ENCODE measurements at places on chromosomes 1 and 21.

DNA sequence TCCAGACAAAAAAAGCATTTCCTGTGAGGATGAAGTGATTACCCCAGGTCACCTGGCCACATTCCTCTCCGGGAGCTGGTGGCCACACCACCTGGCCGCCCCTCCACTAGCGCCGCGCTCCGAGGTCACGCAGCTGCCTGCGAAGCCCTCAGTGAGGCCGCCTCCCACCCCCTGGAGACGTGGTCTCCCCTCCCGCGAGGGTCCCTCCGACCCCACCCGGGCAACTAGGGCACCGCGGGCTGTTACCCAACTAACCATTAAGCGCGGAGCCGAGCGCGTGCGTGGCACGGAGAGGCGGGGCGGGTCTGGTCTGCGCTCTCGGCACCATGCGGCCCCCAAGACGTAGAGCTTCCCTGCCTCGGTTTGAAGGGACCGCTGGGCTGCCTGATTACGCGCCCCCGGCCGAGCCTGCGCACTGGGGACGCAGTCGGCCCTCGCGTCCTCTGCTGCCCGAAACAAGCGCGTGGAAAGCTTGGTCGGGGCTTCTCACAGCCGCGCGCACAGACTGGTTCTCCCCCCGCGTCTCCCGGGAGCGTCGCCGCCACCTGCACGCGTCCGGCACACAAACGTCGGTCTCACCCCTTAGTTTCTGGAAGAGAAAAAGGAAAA lies 106.5 kb downstream of the SLC16A1 start:
- no peak for DNase-seq

DNA sequence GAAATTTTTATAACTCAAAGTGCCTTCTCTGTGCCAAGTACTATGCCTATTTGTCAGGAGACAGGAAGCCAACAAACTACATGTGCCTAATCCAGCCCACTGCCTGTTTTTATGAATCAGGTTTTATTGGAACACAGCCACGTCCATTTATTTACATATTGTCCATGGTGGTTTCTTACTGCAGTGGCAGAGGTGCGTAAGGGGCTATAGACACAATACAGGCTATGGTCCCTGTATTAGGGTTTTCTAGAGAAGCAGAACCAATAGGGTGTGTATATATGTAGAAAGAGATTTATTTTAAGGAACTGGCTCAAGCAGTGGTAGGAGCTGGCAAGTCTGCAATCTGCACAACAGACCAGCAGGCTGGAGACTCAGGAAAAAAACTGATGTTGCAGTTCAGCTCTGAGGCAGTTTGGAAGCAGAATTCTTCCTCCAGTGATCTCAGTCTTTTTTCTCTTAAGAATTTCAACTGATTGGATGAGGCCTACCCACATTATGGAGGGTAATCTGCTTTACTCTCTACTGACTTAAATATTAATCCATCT lies 15.4 kb downstream of the PPIE start:
- no peak for DNase-seq

DNA sequence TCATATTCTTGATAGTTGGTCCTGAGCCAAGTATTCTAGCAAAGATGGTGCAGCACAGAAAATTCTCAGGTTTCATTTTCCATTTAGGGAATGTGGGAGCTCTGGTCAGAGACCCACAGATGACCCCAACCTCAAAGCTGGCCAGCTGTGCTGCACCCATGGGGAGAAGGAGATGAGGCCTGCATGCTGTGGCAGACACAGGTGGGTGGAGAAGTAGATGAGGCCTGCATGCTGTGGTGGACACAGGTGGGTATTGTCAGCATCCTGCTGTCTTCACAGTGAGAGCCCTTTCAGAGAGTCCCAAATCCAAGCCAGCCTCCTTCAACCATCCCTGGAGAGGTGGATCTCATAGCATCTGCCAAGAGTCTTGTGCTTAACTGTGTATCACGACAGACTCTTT lies 77.7 kb downstream of the DSCAM start:
- DNase-seq, result no peak

- no peak for DNase-seq
Measured at GRCh38 chr1:223183268-223183862, 40.3 kb upstream of the TLR5 start.

GRCh38 chr1:20400341-20401177 lies 85.5 kb downstream of the CAMK2N1 start:
- DNase-seq, result no peak

- DNase-seq, result no peak
Measured at GRCh38 chr1:153602749-153603148, 10.2 kb downstream of the S100A16 start.

- DNase-seq, result no peak
Measured at GRCh38 chr21:42411891-42412635, 8.4 kb downstream of the UBASH3A start.

GRCh38 chr1:42484382-42484781 lies 21.3 kb downstream of the CCDC30 start:
- no peak for DNase-seq
